NCI-H345 (cell line): ENCODE measurements at places on chromosomes 12 and 14.

GRCh38 chr14:24231263-24232120 lies 675 bp downstream of the NEDD8 start:
- DNase-seq, result peak; percentile 44

DNA sequence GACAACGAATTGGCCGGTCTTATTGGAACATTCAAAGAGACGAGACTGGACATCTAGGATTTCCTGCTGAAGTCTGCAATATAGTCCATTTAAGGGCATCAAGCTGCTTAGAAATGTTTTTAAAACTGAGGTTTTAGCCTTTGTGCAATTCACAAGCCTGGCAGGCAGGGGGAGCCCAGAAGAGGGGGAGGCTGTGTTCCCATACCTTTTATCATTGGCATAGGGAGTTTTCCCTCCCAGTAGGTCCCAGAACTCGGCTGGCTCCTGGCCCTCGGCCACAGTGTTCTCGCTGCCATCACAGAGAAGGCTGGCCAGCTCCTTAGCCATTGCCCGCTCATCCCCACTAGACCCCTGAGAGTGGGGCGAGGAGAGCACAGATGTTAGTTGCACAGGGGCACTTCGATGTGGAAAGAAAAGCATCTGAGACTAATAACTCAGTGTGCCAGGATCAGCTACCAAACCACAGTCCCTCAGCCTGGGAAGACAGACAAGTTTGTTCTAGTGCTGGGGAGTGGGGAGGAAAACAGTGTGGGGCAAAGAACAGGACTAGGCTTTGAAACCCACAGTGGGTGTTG lies 15.1 kb downstream of the AVIL start:
- peak; percentile 13 for DNase-seq

DNA sequence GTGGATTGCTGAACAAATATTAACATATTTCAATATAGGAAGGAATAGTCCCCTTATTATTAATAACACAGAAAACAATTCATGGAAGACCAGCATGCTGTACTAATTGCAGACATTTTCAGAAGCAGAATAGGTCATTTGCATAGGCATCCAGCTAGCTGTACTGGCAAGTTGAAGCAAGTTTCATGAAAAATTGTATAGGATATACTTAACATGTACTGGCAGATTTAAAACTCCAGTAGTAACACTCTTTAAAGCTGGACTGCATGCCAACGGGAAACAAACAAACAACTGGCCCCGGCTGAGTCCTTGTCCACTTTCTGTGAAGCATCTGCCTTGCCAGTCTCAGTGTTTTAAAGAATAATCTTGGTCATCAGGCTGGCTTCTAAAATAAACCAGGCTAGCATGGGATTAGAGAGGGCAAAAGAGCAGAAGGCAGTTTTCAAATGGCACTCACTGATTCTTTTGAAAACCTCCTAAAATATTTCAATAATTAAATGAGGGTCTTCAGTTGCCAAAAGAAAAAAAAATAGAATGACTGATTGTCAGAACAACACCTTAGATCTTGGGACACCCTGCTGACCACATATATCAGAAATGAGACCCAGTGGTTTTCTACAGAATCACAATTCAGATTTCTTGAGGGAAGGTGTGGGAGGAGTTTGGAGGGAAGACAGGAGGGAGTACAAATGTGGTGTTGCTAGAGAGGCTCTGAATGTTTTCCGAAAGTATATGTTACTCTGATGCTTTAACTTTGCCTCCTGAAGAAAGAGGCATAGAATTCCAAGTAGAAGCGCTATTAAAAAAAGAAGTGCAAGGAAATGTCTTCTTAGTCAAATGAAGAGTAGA lies 122.5 kb upstream of the KRAS start:
- no peak for DNase-seq

GRCh38 chr12:26425587-26426260 lies 230.4 kb downstream of the SSPN start:
- no peak for DNase-seq

GRCh38 chr12:668090-668481 lies 4.8 kb upstream of the NINJ2 start:
- no peak for DNase-seq

- no peak for DNase-seq
Observed at GRCh38 chr14:35317820-35318219, 25.6 kb downstream of the PSMA6 start.

DNA sequence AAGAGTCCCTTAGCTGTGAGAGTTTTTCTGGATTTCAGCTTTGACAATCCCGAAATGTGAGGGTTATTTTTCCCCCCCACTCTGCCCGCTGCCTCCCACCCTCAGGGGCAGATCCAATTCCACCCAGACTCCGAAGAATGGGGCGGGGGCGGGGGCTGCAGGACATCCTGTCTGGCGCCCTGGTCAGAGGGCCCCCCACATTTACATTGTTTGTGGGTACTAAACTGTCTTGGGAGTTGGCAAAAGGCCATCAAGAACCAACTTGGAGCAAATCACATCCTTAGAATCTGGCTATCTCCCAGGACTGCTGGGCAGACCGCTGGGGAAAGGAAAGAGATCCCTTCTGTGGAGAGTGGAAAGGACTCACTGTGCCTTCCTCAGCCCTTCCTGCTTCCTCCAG lies 2.4 kb downstream of the EMP1 start:
- DNase-seq, result no peak

DNA sequence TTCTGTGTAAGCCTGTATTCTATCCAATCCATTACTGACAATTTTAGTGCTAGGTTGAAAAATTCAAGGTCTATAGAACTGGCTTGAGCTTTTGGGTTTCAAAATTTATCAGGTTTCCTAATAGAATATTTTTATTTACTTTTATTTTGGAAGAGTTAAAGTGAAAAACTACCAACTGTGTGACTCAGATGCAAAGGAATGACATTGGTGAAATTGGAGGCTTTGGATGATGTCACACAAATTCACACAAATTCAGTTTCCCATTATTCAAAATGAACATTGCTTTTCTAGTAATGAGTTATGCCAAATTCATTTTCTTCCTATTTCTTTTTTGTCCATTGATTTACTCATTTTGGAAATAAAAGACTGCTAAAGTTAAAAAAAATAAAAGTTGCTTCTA lies 186.9 kb downstream of the ALX1 start:
- no peak for DNase-seq

DNA sequence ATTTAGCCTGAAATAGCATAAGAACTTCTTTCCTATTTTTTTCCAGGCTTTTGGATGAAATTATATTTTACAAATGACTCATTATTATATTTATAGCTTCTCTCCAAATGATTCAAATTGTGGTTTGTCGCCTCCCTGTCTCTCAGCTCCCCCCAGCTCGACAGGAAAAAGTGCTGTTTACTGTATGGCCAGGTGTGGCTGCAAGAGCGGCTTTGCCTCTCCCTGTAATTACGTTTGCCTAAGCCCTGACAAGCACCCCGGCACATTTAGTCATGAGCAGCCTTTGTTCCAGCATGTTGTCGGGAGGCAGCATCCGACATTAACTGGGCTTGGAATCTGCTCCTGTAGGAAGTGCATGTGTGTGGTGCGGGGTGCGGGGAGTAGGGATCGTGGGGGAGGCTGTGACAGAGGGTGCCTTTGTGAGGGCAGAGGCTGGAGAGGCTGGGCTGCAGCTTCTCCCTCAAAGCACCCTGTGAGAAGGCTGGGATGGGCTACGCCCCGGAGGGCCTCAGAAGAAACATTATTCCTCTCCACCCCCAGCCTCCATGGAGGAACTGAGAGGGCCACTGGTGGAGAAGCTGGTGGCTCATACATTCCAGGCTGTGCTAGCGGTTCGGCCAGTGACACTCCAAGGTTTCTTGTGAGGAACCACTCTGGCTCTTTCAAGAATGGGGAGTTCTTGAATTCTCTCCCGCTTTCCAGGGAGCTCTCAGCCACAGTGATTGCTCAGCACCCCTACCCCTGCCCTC lies 42.1 kb upstream of the CTDSP2 start:
- DNase-seq, result peak; percentile 86

- no peak for DNase-seq
Observed at GRCh38 chr14:94098326-94098992, 12.1 kb upstream of the IFI27 start.

DNA sequence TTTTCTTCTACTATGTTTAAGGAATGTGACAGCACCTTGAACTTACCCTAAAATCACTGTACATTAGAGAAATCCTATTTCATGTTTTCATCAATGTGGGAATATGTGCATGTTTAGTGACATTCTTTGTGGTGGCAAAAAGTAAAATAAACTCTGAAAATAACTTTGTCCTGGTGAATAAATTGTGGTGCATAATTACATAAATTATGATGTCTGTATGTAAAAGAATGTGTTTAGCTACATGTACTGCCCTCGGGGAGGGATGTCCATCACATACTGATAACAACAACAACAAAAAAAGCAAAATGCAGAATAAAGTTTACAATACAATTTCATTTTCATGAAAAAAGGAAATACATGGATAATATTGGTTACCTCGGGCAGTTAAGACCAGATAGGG lies 157.3 kb downstream of the METTL25 start:
- DNase-seq, result no peak

GRCh38 chr14:102283631-102284129 lies 21.3 kb downstream of the MOK start:
- no peak for DNase-seq

- DNase-seq, result no peak
Observed at GRCh38 chr14:103551338-103551762, 11.1 kb downstream of the BAG5 start.

DNA sequence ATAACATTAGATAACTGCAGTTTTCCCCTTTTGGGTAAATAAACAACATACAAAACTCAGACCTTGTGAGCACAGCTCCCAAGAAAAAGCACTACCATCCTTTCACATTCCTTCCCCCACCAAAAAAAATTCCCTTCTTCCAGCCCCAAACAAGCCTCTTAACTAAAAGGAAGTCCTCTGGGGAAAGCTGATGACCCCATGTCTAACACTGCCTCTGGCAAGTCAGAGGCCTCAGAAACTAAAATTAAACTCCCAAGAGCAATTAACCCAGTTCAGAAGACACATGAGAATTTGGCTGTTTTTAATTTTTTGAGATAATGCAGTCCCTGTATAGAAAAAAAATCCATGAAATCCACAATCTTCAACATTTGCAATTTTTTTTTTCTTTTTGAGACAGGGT lies 127.7 kb downstream of the SPTSSA start:
- no peak for DNase-seq

DNA sequence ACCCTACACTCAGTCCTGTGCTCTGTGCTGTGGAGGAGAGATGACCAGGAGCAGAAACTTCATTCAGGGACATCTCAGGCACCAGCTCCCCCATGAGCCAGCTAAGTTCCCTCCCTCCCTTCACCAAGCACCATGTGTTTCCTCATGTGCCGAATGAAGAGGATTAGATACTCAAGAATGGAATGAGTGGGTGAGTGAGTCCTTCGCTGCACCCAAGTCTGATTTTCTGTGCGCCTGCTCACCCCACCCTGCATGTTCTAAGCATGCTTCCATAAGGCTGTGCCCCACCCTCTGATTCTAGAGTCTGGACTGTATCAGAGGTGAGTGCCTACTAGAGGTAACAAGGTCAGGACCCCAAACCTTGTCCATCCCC lies 12.1 kb downstream of the SERPINA5 start:
- DNase-seq, result no peak

GRCh38 chr12:80222261-80222660 lies 122.9 kb downstream of the OTOGL start:
- no peak for DNase-seq

GRCh38 chr14:72060460-72060859 lies 128.2 kb downstream of the RGS6 start:
- DNase-seq, result peak; percentile 37

GRCh38 chr12:119153477-119154434 lies 25.0 kb upstream of the HSPB8 start:
- no peak for DNase-seq

- DNase-seq, result peak; percentile 34
Observed at GRCh38 chr14:55580470-55581341, 699 bp downstream of the KTN1 start.

GRCh38 chr12:54232790-54233189 lies 44.0 kb upstream of the SMUG1 start:
- no peak for DNase-seq

DNA sequence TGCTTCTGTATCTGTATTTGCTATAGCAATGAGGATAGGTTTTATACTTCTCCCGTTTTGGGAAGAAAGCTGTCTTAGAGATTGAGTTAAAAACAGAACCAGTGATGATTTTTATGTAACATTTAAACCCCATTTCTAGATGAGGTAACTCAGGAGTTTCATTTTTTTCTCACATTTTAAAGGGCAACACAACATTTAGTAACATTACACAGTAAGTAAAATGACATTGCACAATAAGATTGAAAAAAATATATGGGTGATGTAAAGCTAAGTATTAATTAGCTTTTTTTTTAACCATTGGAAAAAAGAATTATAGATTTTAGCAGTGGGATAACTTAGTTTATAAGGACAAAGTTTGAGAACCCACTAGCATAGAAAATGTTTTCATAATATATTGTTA lies 25.2 kb upstream of the SCFD1 start:
- no peak for DNase-seq
